ENCODE measurements at places on chromosomes 11 and 22. TPM values are rescaled to one million over a fixed set of nuclear protein-coding genes. Genes with fewer than 3 reads are reported as not detected.

MS4A3 gene
- not detected for total RNA-seq

KDELR3 gene
- 5.7 TPM for total RNA-seq

TMEM191C gene
- 4.8 TPM for total RNA-seq

PRG3 gene
- total RNA-seq, result not detected

MGAT3 gene
- 10.3 TPM for total RNA-seq

FGF4 gene
- total RNA-seq, result 3.3 TPM

MIAT gene
- 58.2 TPM for total RNA-seq

RAG1 gene
- 0.82 TPM for total RNA-seq

KLHDC7B gene
- total RNA-seq, result not detected

LUZP2 gene
- total RNA-seq, result 3.8 TPM

CRYBB3 gene
- total RNA-seq, result not detected

TBX10 gene
- 0.21 TPM for total RNA-seq

NUCB2 gene
- total RNA-seq, result 16.7 TPM

ROBO4 gene
- 0.13 TPM for total RNA-seq

EIF3M gene
- total RNA-seq, result 365 TPM

VSIG10L2 gene
- total RNA-seq, result not detected

RFPL2 gene
- 0.48 TPM for total RNA-seq

WNT7B gene
- 0.18 TPM for total RNA-seq

VPREB1 gene
- not detected for total RNA-seq

JHY gene
- total RNA-seq, result 1.4 TPM

GAS2L1 gene
- 19.9 TPM for total RNA-seq

ADAMTS15 gene
- 3.7 TPM for total RNA-seq

NUDT8 gene
- 7.8 TPM for total RNA-seq

GVQW3 gene
- 7.0 TPM for total RNA-seq

GSTT2B gene
- total RNA-seq, result 23.2 TPM

OAF gene
- 5.6 TPM for total RNA-seq

MS4A6A gene
- 0.16 TPM for total RNA-seq

CARNS1 gene
- 2.6 TPM for total RNA-seq

CTSC gene
- total RNA-seq, result 293 TPM

C11orf87 gene
- 0.23 TPM for total RNA-seq

CSNK2A3 gene
- total RNA-seq, result 1.1 TPM

RCOR2 gene
- total RNA-seq, result 92.0 TPM

NPTXR gene
- total RNA-seq, result 10.4 TPM

OR6A2 gene
- 0.27 TPM for total RNA-seq

MUC15 gene
- total RNA-seq, result not detected

NXPE1 gene
- total RNA-seq, result not detected

IFITM10 gene
- total RNA-seq, result 0.80 TPM

C22orf42 gene
- 0.78 TPM for total RNA-seq

CACNA1I gene
- 2.1 TPM for total RNA-seq

OR10G8 gene
- not detected for total RNA-seq

APOA4 gene
- not detected for total RNA-seq

MRGPRF gene
- 3.8 TPM for total RNA-seq

RFPL1 gene
- total RNA-seq, result not detected

CBLIF gene
- total RNA-seq, result not detected

ELMOD1 gene
- 0.98 TPM for total RNA-seq

PGA3 gene
- not detected for total RNA-seq

LRRC56 gene
- total RNA-seq, result 2.5 TPM

PAX6 gene
- total RNA-seq, result 0.30 TPM

PIH1D2 gene
- 0.85 TPM for total RNA-seq

PHOX2A gene
- 1.6 TPM for total RNA-seq

RRAS2 gene
- total RNA-seq, result 161 TPM

Data from WTC11 (cell line).